Retinal pigment epithelial cell (primary cell): ENCODE measurements at places on chromosomes 16 and 17.
A peak's percentile ranks its signal among the peaks of the same experiment; 100 is the strongest.

DNA sequence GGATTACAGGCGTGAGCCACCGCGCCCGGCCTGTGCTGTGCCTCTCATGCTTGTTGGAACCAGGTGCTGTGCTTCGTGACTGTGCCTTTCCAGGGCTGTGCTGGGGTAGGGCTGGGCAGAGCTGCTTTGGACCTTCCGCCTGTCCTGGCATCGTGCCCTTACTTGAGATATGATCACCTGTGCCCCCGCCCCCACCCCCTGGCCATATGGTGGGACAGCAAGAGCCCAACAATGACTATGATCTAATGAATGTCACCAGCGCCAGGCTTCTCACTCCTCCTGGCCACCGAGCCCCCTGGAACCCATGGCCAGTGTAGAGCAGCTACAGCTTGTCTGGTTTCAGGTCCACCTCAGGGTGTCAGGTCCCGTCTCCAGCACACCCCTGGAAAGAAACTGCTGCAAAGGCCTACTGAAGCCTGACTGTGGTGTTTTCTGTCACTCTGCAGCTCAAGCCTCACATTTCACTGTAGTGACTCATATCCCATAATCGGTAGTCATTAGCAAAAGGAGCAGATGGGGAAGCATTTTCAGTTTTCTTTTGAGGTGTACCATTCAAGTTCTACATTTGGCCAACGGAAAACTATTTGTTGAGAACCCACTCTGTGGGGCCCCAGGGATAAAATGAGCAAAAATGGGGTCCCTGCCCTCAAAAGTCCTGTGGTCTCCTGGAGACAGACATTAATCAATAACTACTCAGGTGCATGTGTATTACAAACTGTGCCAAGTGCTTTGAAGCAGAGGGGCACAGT is 22.1 kb downstream of the FCSK start:
- peak; percentile 61 for DNase-seq

DNA sequence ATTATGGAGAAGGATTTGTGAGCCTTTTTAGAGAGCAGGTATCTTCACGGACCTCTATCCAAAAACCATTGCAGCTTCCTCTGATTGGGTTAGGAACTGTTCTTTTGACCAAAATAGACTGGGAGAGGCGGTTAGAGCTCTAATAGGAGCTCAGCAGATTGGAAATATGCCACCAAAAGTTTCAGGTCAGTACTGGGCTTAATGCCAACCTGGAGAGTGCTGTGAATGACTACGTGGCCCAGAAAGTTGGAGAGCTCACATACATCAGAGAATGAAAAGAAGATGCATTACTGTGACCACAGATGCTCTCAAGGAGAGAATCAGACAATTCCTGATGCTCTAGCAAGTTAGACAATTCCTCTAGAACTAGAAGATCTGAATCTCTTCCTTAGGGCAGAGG is 86.5 kb downstream of the ABCA8 start:
- peak; percentile 20 for DNase-seq

DNA sequence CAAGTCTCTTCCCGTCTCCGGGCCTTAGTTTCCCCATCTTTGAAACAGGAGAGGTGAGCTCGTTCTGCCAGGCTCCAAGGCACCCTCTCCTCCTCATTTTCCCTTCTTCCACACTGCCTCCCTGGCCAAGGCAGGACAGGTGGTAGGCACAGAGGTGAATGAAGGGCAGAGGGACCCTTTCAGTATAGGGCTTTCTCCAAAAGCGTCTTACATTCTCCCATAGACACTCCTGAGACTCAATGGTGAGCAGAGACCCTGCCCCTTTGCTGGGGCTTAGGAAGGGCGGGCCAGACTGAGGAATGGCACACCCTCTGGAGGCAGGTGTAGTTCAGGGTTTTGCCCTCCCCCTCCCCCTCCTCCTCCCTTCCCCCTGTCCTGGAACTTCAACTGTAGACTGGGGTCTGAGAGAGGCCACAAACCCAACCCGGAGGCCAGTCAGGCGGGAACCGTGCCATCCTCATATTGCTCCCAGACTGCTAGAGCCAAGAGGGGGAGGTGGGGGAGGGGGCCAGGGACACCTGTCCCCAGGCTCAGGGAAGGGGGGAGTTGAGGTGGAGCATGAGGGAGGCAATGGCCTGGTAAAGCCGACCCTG is 1.9 kb downstream of the PLEKHH3 start:
- DNase-seq, result no peak

- no peak for DNase-seq
These were observed 7.1 kb downstream of the ITGAD start for GRCh38 chr16:31400191-31400590.
